ENCODE measurements at places on chromosomes 4 and X.

DNA sequence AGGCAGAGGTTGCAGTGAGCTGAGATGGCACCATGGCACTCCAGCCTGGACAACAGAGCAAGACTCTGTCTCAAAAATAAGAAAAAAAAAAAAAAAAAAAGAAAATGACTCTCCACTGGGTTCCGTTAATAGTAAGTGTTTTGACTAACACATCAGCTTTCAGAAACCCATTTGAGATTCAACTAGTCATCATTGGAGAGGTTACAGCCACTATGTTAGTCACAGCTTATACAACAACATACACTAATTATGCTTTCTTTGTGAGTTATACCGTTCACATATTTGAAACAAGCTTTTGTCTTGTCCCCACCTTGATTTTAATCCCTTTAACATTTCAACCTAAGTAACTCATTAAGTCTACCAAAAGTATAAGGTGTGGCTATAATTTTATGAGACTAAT is 48.2 kb downstream of the HADH start:
- DNase-seq, result no peak

GRCh38 chr4:157803845-157804521 is 368.8 kb downstream of the GASK1B start:
- DNase-seq, result peak; percentile 28

DNA sequence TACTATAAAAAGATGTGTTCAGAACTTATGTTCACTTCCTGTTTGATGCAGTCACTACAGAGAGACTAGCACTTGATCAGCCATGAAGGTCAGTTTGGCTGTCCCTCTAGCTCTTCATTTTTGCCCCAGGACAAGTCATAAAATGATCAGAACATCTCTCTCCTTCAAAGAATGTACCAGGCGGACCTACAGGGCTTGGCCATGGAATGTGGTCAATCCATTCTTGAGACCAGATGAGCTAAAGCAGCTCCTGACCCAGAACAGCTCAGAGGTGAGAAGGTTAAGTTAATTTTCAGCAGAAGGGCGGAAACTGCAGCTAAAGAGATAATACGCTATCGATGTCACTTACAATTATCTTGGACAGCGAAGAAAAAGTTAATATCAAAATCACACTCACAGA is 49.2 kb upstream of the TAB3 start:
- no peak for DNase-seq

DNA sequence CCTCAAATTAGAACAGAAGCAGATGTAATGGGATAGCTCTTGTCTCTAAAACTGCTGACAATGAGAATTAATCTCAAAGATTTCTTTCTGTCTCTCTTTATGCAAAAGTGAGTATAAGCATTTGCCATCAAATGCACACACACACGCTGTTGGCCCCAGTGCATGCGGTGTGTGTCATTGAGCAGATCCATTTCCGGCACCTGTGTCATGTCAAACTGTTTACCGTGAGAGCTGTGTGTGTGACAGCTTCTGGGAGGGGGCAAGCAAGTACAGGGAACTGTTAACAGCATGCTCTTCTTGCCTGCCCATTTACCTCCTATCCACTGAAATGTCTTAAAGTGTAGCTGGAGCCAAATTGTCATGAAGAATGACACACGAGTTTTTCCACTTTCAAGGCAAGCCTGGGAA is 297.9 kb upstream of the FAT4 start:
- DNase-seq, result no peak

DNA sequence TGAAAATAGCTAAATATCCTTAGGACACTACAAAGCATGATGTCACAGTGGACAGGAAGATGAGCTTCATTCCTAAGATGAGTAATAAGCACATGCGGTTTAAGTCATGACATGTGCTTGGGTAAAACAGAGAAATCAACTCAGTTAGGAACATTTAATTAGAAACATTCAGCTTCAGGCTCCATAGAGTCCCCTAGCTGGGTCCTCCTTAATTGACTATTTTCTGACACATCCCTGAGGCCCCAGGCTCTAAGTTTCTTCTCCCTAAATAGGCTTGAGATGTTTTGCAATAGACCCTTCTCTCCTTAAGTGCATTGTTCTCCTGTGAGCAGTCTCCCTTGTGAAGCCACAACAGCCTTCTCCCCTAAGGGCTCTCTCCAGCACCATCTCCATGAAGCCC is 70.4 kb upstream of the ANXA3 start:
- DNase-seq, result no peak

GRCh38 chr4:181418496-181418895 is 824.7 kb upstream of the TENM3 start:
- no peak for DNase-seq

DNA sequence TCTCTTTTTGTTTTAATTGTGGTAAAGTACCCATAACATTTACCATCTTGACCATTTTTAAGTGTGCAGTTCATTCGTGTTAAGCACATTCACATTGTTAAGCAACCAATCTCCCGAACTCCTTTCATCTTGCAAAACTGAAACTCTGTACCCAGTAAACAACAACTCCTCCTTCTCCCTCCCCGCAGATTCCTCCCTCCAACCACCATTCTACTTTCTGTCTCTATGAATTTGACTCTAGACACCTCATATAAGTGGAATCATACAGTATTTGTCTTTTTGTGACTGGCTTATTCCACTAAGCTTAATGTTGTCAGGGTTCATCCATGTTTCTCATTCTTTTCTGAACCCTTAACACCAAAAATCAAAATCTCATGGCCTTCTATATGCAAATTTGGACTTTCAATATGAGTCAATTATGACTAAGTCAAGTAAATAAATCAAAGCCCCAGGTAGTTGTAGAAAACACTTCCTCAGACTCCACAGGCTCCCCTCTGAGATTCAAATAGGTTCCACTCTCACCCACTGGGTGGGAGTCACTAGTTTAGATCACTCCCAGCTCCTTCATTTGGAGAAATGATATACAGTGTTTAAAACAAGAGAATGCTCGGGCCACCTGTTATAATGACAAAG is 9.8 kb upstream of the RTL5 start:
- no peak for DNase-seq

- no peak for DNase-seq
These were observed 88.6 kb upstream of the IL1RAPL1 start for GRCh38 chrX:28498658-28499057.

All from NCI-H526 treated with DMSO at 0.1 percent for 48 hours (cell line).